ENCODE measurements at places on chromosomes 1 and 21. TPM values are rescaled to one million over a fixed set of nuclear protein-coding genes. Genes with fewer than 3 reads are reported as not detected.
A peak's percentile ranks its signal among the peaks of the same experiment; 100 is the strongest.

DNA sequence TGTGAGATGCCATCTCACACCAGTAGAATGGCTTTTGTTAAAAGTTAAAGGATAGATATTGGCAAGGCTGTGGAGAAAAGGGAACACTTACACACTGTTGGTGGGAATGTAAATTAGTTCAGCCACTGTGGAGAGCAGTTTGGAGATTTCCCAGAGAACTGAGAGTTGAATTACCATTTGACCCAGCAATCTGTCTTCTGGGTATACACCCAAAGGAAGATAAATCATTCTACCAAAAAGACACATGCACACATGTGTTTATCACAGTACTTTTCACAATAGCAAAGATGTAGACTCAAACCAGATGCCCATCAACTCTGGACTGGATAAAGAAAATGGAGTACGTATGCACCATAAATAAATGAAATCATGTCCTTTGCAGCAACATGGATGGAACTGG, 88.6 kb upstream of the LRRC8D start:
- no peak overlapping the region for H3K27ac ChIP-seq
- no peak for DNase-seq
- no peaks in the 10 kb centered on the region for H3K36me3 ChIP-seq
- no peaks in the 10 kb centered on the region for H3K27me3 ChIP-seq
- H3K4me1 ChIP-seq: peaks cover 9% of the 10 kb centered on the region

MUTYH gene
- polyA plus RNA-seq: 14.0 TPM

- no peaks in the 10 kb centered on the region for H3K27me3 ChIP-seq
- H3K27ac ChIP-seq: no peak overlapping the region
- no peaks in the 10 kb centered on the region for H3K36me3 ChIP-seq
- no peaks in the 10 kb centered on the region for H3K4me1 ChIP-seq
- no peak for DNase-seq
These were observed 26.5 kb downstream of the LRRN2 start for GRCh38 chr1:204659056-204659455.

TCP10L gene
- 0.25 TPM for polyA plus RNA-seq

DNA sequence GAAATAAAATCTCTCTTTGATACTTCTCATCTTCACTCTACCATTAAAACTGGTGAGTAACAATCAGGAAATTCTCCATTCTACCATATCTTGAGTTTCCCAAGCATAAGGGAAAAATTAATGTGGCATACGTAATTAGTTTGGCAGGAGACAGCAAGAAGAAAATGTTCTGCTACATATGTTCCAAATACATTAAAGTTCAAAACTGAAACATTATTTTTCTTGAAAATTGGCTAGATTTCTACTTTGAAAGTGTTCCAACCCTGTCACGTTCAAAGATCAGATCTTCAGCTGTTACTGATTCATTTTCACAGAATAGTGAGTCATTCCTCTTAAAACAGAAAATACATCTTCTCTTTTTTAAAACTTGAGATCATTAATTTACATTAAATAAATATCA, 48.5 kb downstream of the PIGK start:
- no peaks in the 10 kb centered on the region for H3K4me1 ChIP-seq
- DNase-seq: peak; percentile 89
- H3K27ac ChIP-seq: no peak overlapping the region
- no peak overlapping the region for H3K4me3 ChIP-seq
- no peaks in the 10 kb centered on the region for H3K36me3 ChIP-seq

- H3K4me1 ChIP-seq: no peaks in the 10 kb centered on the region
- H3K27ac ChIP-seq: no peak overlapping the region
- no peak overlapping the region for H3K4me3 ChIP-seq
- no peaks in the 10 kb centered on the region for H3K36me3 ChIP-seq
- DNase-seq: peak; percentile 47
These were observed 640.9 kb upstream of the PLXNA2 start for GRCh38 chr1:208885060-208885459.

FYB2 gene
- polyA plus RNA-seq: 0.93 TPM

RGS2 gene
- polyA plus RNA-seq: 111 TPM

GRCh38 chr1:3463013-3463385, 8.5 kb downstream of the ARHGEF16 start:
- no peak overlapping the region for H3K4me3 ChIP-seq
- H3K36me3 ChIP-seq: no peaks in the 10 kb centered on the region
- no peak overlapping the region for H3K27ac ChIP-seq
- no peak for DNase-seq

- H3K27me3 ChIP-seq: no peaks in the 10 kb centered on the region
- H3K36me3 ChIP-seq: peaks cover 27% of the 10 kb centered on the region
- peak overlapping the region; percentile 51 for H3K4me3 ChIP-seq
- DNase-seq: peak; percentile 19
- peak overlapping the region; percentile 48 for H3K27ac ChIP-seq
These were observed 642 bp upstream of the ST3GAL3 start for GRCh38 chr1:43706598-43707189.

GRCh38 chr21:37684115-37684493, 232.2 kb downstream of the KCNJ6 start:
- no peak for DNase-seq
- no peaks in the 10 kb centered on the region for H3K4me1 ChIP-seq
- no peak overlapping the region for H3K4me3 ChIP-seq
- no peaks in the 10 kb centered on the region for H3K36me3 ChIP-seq

MAP3K21 gene
- polyA plus RNA-seq: 3.7 TPM

FCMR gene
- polyA plus RNA-seq: 3.6 TPM

DNA sequence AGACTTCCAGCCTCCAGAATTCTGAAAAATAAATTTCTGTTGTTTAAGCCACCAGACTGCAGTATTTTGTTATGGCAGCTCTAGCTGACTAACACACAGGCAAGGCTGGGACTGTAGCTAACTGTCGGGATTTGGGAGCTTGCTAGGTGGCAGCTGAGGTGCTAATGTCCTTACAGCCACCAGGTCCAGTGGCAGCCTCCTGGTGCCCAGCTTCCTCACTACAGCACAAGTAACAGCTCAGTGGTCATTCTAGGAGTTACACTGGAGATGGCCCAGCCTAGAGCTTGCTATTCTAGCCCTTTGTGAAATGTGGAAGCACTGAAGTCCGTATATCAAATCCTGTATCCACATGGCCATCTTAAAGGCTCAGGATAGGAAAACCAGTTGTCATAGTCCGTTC, 4.3 kb upstream of the C1orf115 start:
- no peak for DNase-seq
- no peaks in the 10 kb centered on the region for H3K27me3 ChIP-seq
- H3K4me3 ChIP-seq: no peak overlapping the region

DNA sequence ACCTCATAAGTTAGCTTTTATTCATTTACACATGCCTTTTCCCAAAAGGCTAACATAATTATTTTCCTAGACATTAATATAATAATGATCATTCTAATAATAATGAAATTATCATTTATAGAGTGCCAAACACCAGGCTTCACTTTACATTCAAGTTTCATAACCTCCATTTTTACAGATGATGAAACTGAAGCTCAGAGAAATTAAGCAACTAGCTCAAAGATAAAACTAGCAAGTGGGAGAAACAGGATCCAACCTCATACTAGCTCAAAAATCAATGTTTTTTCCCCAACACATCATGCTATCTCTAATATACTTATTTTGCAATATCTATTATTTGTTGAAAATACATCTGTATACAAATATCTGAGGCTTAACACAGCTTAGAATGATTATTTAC, 14.0 kb downstream of the LPGAT1 start:
- H3K27ac ChIP-seq: no peak overlapping the region
- peaks cover 6% of the 10 kb centered on the region for H3K36me3 ChIP-seq
- H3K4me3 ChIP-seq: no peak overlapping the region
- no peaks in the 10 kb centered on the region for H3K4me1 ChIP-seq
- no peaks in the 10 kb centered on the region for H3K27me3 ChIP-seq
- DNase-seq: no peak

- no peak for DNase-seq
- no peaks in the 10 kb centered on the region for H3K4me1 ChIP-seq
- H3K27me3 ChIP-seq: peaks cover 3% of the 10 kb centered on the region
These were observed 358.7 kb downstream of the BARHL2 start for GRCh38 chr1:90358448-90358847.

DNA sequence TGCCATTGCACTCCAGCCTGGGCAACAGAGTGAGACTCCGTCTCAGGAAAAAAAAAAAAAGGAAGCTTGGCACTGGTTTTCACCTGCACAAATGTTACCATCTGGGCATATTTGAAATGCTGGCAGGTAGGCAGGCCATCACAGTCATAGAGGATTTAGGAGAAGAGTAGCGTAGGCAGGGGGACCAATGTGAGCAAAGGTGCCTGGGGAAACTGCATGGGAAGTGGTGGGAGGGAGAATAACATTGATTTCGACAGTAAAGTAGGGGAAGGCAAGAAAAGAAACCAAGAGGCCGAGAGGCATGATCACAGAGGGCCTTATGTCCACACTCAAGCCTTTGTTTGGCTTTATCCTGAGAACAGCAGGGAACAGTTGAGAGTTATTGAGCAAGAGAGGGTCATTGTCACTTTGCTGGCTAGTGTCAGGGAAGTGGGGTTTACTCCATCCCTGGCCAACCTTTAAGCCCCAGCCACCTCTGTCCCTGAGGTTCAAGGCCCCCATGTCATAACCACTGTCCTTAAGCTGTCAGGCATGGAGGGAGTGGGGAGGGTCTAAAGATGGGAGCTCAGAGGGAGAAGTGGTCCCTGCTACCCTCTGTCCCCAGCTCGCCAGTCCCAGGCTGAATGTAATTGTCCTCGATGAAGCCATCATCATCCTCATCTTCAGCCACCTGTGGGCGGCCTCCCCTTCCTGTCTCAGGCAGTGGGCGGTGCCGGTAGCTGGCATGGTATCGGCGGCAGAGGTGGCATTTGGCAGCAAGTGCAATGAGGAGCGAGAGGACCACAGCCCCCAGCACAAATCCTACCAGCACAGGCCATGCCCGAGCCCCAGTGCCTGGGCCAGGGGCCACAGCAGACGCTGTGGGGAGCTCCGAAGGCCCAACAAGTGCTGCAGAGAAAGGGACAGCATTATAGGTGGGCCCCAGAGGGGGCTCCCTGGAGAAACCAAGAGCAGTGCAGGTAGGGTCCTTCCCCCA, 2.9 kb downstream of the C1orf210 start:
- H3K27me3 ChIP-seq: no peaks in the 10 kb centered on the region
- H3K36me3 ChIP-seq: no peaks in the 10 kb centered on the region
- no peak for DNase-seq
- H3K27ac ChIP-seq: peak overlapping the region; percentile 78

DNA sequence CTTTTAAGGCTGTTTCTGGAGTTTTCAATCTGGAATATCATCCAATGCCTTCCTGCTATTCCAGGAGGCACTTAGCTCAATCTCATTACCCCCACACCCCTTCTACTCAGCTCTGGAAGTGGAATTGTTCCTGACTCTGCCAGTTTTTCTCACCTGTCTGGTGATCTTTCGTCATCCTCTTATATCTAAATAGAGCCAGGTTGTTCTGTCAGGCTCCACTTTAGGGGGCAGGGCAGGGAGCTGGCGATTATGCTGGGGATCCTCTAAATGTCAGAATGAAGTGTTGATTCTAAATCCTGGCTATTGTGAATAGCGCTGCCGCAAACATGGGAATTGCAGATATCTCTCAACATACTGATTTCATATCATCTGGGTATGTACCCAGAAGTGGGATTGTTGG, 63.6 kb upstream of the ETV3 start:
- no peaks in the 10 kb centered on the region for H3K4me1 ChIP-seq
- no peaks in the 10 kb centered on the region for H3K36me3 ChIP-seq
- H3K27me3 ChIP-seq: no peaks in the 10 kb centered on the region

OR2L13 gene
- 0.03 TPM for polyA plus RNA-seq

GRCh38 chr1:3625151-3625907, 514 bp downstream of the TPRG1L start:
- H3K36me3 ChIP-seq: peaks cover 6% of the 10 kb centered on the region
- no peaks in the 10 kb centered on the region for H3K27me3 ChIP-seq
- no peak for DNase-seq
- peaks cover 10% of the 10 kb centered on the region for H3K4me1 ChIP-seq
- H3K4me3 ChIP-seq: peak overlapping the region; percentile 77

DNA sequence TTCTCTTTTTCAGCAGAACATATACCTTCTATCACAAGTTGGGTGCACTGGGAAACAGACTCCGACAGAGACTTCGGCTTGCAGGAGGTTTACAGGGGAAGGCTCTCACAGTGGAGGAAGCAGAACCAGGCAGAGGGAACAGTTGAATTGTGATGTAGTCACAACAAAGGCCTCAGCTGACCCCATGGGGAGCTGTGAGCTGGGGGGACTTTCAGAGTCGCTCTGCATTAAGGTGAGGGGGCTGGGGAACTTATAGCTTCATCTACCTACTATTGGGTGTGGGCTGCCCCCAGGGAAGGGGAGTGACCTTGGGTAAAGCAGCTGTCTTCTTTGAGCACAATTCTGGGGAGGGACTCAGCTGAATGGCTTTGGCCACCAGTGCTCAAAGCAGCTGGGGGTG, 94.9 kb upstream of the POU3F1 start:
- no peak for DNase-seq
- H3K27ac ChIP-seq: no peak overlapping the region
- H3K4me1 ChIP-seq: peaks cover 36% of the 10 kb centered on the region
